GM13976 (cell line): ENCODE measurements at places on chromosomes 6 and 20.

DNA sequence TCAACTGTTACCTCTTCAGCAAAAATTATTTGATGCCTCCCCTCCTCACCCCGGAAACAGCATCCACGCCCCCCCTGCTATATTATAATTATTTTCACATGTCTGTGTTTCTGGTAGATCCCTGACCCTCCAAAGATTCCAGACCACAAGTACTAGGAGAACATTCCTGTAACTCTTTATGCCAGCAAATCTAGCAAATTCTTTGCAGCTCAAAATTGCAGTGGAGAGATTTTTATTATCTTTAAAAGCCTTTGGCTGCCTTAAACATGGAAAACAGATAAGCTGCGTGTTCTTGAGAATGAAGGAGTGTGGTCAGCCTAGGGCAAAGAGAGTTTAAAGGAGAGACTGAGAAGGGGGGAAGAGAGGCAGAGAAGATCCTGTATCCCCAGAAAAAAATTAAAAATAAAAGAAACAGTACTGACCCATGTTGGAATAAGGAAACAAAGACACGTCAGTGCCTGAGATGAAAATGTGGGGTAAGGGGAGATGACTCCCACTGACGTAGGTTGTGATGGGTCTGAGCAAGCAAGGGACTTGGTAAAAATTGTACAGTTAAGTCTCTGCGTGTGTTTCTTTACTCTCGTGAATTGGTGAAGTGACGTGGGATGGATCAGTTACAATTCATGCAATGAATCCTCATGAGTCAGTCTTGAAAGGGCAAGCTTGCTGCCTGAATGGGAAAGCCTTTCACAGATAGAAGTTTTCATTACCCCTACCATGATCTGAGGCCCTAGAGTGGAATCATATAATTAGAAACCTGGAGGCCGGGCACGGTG lies 8.3 kb downstream of the ID4 start:
- DNase-seq: no peak

GRCh38 chr20:44704551-44704971 lies 10.6 kb upstream of the CCN5 start:
- no peak for DNase-seq

GRCh38 chr6:11357285-11357684 lies 124.8 kb upstream of the NEDD9 start:
- no peak for DNase-seq

GRCh38 chr6:117502580-117502979 lies 20.1 kb downstream of the DCBLD1 start:
- DNase-seq: no peak

DNA sequence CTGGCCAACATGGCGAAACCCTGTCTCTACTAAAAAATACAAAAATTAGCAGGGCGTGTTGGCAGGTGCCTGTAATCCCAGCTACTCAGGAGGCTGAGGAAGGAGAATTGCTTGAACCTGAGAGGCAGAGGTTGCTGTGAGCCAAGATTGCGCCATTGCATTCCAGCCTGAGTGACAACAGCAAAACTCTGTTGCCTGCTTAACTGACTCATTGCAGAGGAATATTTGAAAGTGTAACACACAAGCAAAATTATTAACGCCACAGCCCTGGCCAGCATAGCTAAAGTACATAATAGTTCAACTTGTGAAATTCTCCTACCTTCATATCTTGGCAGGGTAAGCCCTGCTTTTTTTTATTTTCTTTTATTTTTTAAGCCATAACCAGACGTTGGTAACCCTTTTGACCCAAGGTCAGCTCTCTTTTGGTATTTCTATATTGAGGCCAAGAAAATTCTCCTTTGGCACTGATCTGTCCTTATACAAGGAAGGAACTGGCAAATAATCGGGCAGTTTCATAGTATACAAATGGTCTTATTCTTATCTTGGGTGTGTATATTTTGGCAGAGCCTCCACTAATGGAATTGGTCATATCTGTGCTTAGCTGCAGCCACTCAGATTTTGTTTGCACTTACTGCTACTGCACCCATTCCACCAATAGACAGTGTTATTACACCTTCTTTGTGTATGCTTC lies 4.0 kb upstream of the ADGRF5 start:
- no peak for DNase-seq

- DNase-seq: no peak
These were observed 78.0 kb downstream of the RWDD2A start for GRCh38 chr6:83270971-83271719.

- no peak for DNase-seq
These were observed 56.9 kb downstream of the FAM217A start for GRCh38 chr6:4021854-4022695.

GRCh38 chr20:33663161-33664084 lies 1.3 kb downstream of the C20orf144 start:
- peak; percentile 93 for DNase-seq

- DNase-seq: no peak
These were observed 6.0 kb upstream of the MRAP2 start for GRCh38 chr6:84027340-84028181.

DNA sequence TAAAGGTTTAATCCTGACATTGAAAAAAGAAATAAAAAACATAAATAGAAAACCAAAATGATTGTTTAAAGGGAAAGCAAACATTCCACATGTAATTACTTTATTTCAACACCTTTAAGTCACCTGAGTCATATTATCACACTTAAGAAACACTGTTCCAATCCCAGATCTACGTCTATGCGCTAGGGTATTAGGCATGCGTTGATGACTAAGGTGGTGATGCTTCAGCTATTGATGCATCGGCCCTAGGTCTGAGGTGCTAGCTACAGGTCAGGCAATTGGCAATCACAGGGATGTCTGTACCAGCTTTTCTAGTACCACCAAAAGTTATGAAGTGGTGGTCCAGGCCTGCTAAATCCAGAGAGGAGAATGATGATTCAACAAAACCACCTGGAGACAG lies 97.7 kb upstream of the BCLAF1 start:
- no peak for DNase-seq

- no peak for DNase-seq
These were observed 950.6 kb downstream of the TBC1D32 start for GRCh38 chr6:120383681-120384080.

- DNase-seq: no peak
These were observed 50.2 kb downstream of the RREB1 start for GRCh38 chr6:7157752-7158616.

DNA sequence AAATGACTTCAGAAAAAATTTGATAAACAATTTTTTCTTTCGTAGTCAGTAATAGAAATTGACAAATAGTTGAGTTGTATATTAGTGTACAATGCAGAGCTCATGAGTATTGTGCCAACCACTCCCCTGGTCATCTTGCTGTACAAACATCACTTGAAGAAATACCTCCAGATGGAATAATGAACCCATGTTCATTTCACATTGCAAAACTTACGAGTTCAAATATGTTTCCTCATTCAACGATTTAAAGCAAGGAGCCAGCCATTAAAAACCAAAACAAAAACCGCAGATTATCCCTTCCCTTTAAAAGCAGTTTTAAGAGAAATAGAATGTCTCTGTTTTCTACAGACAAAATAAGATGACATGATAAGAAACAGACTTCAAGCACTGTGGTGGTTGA lies 62.5 kb downstream of the RALGAPA2 start:
- DNase-seq: no peak

- peak; percentile 85 for DNase-seq
These were observed 5.8 kb downstream of the C6orf132 start for GRCh38 chr6:42136508-42137193.

DNA sequence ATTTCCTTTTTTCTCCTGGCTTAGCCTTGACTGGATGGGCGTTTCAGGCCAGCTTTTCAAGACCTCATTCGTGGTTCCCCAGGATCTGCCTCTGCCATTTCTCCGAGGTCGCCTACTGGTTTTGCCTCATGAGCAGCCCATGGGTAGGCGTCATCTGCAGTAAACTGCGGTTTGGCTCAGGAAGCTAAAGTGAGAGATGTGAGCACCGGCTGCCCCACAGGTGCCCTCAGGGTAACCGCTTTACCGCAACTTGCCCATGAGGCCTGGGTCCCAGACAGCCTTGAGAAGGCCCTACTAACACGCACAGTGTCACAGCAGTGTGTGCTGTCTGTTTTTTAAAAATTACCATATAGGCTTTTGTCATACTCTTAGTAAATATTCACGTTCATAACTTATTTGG lies 53.4 kb upstream of the TBXT start:
- DNase-seq: no peak

GRCh38 chr20:34316196-34316814 lies 13.2 kb upstream of the AHCY start:
- no peak for DNase-seq

- no peak for DNase-seq
These were observed 224.0 kb upstream of the GMDS start for GRCh38 chr6:2469428-2469827.

GRCh38 chr20:61830241-61830930 lies 235.3 kb downstream of the TAF4 start:
- no peak for DNase-seq

DNA sequence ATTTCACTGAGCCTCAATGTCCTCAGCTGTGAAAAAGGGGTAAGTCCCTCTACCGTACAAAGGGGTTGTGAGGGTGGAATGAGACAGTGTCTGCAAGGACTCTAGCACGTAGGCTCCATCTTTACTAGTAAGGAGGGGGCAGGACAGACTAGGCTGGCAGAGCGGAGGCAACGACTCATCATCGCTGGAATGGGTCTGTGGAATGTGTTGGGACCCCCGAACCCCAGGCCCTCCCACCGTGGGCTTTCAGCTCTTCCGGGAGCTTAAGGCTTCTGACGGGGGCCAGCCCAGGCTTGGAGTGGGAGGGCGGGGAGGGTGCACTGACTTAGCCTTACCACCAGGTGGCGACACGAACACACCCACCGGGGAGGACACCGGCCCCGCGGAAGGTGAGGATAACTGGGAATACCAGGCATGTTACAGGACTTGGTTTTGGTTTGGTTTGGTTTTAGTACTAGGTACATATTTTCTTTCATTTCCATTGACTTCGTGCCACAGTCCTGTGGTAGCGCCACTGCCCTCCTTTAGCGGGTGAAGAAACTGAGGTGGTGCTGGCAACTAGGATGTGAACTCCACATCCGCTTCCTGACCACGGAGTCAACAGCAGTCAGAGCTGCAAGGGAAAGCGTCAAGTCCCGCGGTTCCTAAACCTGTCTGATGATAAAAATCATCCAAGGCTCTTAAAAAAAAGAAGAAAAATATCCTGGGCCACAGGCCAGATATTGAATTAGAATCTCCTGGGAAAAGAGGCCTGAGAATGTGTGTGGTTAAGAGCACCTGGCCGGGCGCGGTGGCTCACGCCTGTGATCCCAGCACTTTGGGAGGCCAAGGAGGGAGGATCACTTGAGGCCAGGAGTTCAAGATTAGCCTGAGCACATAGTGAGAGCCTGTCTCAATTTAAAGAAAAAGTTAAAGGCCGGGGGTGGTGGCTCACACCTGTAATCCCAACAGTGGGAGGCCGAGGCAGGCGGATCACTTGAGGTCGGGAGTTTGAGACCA lies 10.3 kb upstream of the TULP1 start:
- peak; percentile 89 for DNase-seq

DNA sequence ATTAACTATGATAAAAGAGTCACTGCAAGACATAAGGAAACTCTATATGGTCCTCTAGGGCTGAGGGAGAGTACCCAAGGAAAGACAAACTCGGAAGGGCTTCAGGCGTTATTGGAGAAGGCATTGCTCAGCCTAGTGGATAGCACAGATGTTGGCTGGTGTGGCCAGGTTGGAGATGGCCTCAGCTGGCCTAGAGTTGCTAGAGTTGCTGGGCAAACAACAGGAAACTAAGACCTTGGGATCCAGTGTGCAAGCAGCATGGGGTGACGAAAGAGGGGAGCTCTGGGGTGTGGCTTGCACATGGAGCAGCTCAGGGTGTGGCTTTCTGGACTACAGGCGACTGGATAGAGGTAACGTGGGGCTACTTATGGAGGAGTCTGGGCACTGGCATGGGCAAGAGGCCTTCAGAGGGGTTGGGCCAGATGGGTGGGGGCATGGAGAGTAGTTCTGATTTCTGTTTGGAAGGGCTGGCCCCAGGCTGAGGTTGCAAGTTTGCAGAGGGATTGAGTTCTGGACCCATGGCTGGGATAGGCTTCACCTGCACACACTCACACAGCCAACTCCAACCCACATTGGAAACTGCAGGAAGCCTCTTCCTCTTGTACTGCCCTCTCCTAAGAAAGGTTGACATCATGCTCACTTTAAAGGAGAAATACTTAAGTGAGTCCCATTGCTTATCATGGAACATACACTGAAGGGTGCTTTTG lies 5.2 kb upstream of the BPIFB6 start:
- DNase-seq: no peak

DNA sequence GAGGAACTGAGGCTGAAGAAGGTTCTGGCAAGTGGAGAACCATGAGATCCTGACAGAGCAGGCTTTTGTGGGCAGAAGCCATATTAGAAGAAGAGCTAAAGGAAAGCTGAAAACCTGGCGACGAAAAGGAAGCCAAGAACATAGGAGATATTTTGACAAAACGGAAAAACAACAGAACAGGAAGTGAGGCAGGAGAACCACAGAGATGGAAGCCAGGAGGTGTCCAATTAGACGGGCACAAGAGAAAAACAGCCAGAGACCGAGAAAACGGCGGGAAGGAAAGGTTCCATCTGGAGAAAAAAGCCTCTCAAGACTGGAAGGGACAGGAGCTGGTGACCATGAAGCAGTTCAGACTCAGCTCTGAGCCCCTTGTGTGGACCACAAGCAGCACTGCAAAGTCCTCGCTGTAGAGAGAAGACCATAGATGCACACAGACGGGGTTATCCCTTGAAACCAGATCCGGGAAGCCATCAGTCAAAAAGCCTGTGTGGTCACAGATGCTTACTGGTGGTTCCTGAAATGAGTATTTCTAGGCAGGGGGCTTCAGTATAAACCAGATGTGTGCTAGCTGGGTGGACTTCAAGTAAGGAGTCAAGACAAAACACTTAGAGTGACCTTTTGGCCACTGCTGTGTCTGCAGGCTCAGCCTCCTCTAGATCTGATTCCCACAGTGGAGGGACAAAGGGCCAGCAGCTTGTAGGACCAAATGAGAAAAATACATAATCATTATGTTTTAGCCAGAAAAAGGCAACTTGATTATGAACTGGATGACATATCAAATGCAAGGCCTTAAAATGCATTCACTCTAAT lies 30.7 kb downstream of the SSR1 start:
- DNase-seq: no peak

DNA sequence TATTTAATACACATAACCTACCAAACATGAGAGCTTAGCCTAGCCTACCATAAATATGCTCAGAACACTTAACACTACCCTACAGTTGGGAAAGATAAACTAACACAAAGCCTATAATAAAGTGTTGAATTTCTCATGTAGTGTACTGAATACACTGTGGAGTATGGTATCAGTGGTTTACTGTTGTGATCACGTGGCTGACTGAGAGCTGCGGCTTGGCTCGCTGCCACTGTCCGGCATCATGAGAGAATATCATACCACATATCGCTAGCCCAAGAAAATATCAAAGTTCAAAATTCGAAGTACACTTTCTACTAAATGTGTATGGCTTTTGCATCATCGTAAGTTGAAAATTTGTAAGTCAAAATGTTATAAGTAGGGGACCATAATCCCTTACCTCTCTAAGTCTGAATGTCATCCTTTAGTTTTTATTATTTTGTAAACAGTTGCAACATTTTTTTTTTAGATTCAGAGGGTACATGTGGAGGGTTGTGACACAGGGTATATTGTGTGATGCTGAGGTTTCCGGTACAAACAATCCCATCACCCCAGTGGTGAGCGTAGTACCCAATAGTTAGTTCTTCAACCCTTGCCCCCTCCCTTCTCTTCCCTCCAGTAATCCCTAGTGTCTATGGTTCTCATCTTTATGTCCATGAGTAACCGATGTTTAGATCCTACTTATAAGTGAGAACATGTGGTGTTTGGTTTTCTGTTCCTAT lies 14.6 kb upstream of the TAAR1 start:
- DNase-seq: no peak

GRCh38 chr20:9031991-9032390 lies 36.9 kb upstream of the PLCB4 start:
- no peak for DNase-seq

- DNase-seq: no peak
These were observed 39.1 kb downstream of the COL12A1 start for GRCh38 chr6:75166773-75167172.
